T follicular helper cell (primary cell): ENCODE measurements at places on chromosomes 7 and 10.

DNA sequence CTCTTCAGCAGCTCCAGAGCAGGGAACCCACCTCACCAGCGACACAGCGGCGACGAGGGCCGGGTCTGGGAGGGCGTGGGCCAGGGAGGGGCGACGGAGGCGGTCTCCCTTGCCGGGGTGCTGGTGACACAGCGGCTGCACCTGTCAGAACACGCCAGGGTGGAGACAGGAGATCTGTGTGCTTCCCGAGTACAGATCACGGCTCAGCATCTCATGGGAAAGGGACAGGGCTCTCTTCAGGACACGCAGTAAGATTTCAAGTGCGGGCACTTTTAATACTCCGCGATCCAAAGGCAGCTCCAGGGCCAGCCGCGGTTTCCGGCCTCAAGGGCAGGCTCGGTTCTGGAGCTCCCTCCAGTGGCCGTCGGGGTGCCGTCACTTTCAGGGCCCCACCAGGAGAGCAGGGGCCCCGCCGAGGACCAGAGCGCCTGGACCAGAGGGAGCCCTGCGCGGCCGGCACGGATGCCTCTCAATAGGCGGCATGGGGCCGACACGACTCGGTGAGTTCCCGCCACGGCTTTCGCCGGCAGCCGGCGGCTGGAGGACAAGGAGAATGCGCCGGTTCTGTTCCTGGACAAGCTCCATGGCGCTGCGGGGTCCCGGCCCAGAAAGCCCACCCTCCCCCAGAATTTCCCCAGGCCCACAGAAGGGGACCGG lies 21.4 kb downstream of the GPR146 start:
- DNase-seq, result peak; percentile 74

- DNase-seq, result no peak
Measured at GRCh38 chr10:54607983-54608382, 193.0 kb downstream of the PCDH15 start.

GRCh38 chr7:42700406-42701327 lies 211.2 kb downstream of the C7orf25 start:
- no peak for DNase-seq

DNA sequence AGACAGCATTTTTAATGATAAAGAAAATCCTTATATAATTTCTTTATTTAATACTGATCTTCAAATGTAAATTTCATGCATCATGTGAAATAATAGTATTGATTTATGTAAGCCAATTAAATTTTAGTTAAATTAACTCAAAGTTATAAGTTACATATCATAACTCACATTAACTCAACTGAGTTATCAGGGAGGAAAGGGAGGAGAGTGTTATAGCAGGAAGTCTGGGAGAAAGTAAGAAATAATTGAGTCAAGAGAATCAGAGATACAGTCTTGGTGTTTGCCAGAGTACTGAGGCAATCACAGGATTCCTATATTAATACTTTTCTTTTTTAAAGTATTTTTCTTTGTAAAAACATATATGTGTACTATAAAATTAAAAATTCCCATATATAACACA lies 4.0 kb downstream of the BICC1 start:
- no peak for DNase-seq

GRCh38 chr7:80348223-80348622 lies 163.6 kb downstream of the GNAT3 start:
- DNase-seq, result no peak

GRCh38 chr10:69870591-69870990 lies 68.9 kb downstream of the COL13A1 start:
- no peak for DNase-seq

GRCh38 chr7:88933285-88933684 lies 137.7 kb upstream of the TEX47 start:
- DNase-seq, result no peak

DNA sequence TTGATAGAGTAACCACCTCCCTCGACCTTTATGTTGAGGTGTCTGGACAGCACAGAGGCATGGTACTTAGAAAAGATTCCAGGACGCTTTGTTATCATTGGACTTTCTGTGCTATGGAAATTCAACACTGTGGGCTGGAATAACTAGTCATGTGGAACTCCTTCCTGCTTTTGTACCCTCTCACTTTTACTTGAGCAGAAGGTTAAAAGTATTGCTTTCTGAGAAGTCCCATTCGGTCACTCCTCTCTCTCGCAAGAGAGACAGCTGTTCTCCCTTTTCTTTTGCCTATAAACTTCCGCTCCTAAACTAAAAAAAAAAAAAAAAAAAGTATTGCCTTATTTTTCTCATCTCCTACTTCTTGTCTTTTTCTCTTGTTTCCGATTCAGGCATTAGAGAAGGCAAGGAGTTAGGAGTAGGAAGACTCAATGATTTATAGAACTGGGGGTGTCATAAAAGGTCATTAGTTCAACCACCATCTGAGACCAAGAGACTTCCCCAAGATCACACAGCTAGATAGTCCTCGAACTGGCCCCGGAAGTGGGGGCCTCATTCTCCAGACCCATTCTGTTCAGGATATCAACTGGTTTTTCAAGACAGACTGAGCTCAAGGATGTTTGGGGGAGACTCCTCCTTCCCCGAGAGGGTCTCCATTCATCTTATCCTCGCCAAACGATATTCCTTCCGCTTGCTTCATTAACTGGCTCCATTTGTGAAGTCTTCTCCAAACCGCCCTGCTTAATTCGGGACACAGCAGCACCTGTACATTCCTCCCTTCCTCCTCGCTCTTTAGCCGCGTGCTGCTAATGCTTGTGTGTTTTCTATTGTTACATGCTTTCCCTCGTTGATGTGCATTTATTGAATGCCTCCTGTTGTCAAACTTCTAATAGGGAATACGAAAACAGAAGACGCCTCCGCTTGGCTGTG lies 995 bp upstream of the INPP5F start:
- DNase-seq, result no peak

- DNase-seq, result no peak
Measured at GRCh38 chr10:29828440-29828894, 193.7 kb upstream of the SVIL start.

DNA sequence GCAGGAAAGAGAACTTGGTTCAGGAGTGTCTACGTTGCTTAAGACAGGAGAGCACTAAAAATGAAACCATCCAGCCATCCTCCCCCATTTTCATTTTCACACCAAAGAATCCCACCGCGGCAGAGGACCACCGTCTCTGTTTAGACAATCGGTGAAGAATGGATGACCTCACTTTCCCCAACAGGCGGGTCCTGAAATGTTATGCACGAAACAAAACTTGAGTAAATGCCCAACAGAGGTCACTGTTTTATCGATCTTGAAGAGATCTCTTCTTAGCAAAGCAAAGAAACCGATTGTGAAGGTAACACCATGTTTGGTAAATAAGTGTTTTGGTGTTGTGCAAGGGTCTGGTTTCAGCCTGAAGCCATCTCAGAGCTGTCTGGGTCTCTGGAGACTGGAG lies 1.4 kb upstream of the IL6 start:
- no peak for DNase-seq

DNA sequence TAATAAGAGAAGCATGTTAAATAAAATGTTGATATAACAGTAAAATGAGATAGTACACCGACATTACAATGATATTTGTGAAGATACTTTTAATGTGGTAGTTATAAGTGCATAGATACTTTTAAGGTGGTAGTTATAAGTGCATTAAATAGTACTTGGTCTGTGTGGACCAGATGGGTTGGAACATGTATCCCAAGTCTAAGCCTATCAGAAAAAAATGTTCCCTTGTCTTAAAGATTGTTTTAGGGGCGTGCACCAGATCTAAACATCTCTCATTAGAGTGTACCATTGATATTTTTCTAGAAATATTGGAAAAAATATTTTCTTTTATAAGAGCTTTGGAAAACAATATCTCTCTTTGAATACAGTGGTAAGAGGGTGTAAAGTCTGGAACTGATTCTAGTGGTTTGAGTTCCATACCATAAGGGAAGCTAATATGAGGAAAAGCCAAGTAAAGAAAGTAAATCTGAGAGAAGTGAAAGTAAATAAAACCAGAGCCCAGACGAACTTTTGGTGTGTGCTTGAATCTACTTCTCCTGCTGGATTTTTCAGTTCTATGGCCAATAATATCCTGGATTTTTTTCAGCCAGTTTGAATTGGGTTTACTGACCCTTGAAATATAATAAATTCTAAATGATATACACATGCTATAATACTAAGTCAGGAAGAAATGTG lies 175.3 kb downstream of the MBL2 start:
- no peak for DNase-seq

DNA sequence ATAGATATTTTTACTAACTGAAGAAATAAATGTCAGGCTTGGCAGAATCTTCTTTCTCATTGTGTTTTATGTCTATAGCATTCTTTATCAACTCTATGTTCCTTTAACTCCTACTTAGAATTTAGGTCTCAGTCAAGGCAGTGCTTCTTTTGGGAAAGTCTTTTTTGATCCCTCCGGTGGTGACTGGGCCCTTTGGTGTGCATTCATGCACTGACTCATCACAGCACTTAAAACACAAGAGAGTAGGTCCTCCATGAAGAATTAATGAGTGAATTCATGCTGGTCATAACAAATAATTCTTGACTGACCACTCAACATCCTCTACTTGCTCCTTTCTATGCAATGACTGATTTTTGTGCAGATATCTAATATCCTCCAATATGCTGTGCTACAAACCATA lies 458.8 kb upstream of the LRRTM3 start:
- no peak for DNase-seq

DNA sequence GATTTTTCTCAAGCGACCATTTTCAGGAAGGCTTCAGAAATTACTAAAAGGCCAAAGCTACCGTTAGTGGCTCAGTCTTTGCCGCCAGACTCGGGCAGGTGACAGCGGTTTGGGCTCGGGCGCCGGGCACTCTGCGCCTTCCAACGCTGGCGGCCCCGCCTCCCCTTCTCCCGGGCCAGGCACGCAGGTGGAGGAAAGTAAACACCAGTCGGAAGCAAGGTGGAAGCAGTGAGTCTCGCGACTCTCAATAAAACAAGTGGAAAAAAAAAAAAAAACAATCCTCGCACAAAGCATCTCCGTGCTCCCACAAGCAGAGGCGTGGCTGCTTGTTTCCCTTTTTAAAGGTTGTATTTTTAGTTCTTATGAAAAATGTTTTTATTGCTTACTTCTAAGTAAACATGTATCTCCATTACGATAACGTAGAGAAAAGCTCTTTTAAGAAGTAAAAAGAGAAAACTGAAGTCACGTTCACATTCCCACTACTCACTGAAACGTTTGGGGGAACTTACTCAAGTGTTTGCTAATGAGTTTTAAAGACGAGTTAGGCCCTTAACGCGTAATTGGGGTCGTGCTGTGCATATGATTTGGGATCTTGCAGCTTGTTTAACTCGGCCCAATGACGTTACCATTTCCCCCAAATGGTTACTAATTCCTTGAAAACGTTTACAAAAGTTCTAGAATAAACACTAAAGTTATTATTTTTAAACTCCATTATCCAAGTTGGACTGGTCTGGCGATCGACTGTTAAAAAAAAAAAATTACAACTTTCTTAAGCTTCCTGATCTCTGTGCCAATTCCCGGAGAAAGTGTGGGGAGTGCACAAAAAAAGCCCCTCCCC lies 864 bp downstream of the CDCA7L start:
- peak; percentile 6 for DNase-seq

GRCh38 chr7:137967143-137968018 lies 34.5 kb downstream of the CREB3L2 start:
- no peak for DNase-seq
